ENCODE measurements at places on chromosomes 7 and 10.
A peak's percentile ranks its signal among the peaks of the same experiment; 100 is the strongest.

DNA sequence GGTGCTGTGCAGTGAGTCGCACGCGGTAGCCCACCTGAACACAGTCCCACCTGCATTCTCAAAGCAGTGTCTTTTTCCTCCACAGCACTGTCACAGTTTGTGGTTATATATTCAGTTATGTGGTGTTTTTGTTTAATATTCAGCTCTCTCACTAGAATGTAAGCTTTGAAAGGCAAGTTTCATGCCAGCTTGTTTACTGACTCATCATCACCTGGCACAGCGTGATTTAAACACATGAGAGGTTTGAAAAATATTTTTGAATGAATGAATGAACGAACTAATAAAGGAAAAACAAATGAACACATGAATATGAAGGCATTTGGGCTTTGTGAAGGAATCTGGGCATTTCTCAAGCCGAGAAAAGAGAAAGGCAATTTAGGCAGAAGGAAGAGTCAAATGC lies 51.9 kb upstream of the TM9SF3 start:
- H3K4me3 ChIP-seq = no peak overlapping the region
- no peaks in the 10 kb centered on the region for H3K4me1 ChIP-seq
- H3K27ac ChIP-seq = no peak overlapping the region
- no peak for DNase-seq

DNA sequence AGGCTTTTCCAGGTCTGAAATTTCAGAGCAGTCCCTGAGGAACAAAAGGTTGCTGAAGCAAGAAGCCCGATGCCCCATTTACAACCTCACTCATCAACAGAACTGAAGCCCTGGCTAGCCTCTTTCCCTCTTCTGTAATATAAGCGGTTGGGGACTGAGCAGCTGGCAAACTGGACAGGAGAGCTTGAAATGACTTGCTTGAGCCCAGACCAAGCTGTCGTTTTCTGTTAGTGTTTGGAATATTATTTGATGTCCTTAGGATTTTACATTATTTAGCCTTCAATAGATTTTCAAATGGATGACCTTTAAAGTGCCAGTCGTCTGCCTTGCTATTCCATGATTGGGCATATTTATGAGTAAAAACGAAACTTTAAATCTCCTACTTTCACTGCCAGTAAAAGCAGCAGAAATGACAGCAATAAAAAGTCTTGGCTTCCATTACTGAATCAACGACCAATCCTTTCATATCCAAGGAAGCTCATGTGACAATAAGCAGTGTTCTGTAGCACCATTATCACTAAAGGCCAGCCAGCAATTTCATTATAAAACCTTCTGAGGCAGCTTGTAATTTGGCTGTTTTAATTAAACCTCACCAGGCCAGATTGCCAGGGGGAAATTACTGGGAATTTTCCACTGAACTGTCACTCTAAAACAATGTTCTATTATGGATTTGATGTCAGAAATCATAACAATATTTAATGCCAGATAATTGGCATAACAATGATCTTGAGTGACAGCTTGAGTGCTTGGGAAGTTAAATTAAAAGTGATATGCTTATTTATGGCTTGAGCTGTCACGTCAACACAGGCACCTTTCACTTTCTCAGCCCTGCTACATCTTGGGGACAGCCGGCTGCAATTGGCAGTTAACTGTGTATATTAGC lies 85.9 kb downstream of the LSMEM1 start:
- H3K36me3 ChIP-seq = no peaks in the 10 kb centered on the region
- no peaks in the 10 kb centered on the region for H3K27me3 ChIP-seq

DNA sequence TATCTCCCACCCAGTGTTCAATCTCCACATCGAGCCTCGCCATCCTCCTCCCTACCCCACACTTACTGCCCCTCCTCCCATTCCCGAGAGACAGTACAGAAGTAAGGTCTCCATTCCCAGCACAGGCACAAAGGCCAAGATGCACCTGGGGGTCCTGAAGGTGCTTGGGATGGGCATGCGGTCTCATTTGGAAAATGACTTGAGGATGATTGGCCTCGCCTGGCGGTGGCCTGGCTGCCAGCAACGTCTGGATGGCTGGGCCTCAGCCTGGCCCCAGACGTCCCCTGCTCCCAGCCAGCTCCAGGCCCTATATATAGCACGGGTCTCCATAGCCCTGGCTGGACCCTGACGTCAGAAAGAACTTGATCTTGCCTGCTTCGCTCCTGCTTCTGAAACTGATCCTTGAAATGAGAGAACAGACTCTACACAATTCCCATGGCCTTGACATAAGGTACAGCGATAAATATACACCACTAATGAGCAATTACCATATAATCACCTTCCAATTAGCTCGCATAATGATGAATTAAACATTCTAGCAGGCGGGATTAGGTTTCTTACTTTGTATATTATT lies 11.8 kb downstream of the EMX2 start:
- H3K27me3 ChIP-seq = peaks cover 36% of the 10 kb centered on the region
- H3K4me3 ChIP-seq = peak overlapping the region; percentile 83
- H3K27ac ChIP-seq = no peak overlapping the region
- no peak for DNase-seq
- peaks cover 10% of the 10 kb centered on the region for H3K4me1 ChIP-seq

- no peak for DNase-seq
- no peak overlapping the region for H3K4me3 ChIP-seq
- no peaks in the 10 kb centered on the region for H3K27me3 ChIP-seq
Measured at GRCh38 chr7:88151119-88151790, 68.6 kb downstream of the SRI start.
